Neural crest cell (in vitro differentiated cells): ENCODE measurements at places on chromosomes 3 and 15.
A peak's percentile ranks its signal among the peaks of the same experiment; 100 is the strongest.

DNA sequence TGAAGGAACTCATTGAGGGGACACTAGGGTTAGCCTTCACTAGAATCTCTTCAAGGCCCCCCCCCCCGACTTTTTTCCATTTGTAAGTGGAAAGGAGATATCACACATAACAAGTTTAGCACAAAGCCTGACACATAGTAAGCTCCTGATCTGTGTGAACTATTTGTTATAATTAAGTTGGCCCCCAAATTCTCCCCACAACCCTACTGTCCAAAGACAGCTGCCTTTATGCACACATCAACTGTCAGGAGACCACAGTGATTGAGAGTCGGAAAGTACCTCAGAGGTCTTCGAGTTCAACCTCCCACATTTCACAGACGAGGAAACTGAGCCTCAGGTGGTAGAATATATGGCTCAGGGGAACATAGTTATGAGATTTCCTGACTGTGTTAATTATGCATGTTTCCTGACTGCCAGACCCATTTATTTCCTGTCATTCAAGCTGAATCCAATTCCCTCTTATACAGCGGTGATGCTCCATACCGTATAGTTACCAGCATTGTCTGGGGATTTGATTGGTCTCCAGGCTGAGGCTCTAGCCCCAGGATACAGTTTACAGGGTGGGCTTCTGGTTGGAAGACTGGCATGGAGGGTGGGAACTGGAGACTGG lies 227.4 kb upstream of the CMC1 start:
- H3K27ac ChIP-seq = no peak overlapping the region
- peaks cover 4% of the 10 kb centered on the region for H3K36me3 ChIP-seq

DNA sequence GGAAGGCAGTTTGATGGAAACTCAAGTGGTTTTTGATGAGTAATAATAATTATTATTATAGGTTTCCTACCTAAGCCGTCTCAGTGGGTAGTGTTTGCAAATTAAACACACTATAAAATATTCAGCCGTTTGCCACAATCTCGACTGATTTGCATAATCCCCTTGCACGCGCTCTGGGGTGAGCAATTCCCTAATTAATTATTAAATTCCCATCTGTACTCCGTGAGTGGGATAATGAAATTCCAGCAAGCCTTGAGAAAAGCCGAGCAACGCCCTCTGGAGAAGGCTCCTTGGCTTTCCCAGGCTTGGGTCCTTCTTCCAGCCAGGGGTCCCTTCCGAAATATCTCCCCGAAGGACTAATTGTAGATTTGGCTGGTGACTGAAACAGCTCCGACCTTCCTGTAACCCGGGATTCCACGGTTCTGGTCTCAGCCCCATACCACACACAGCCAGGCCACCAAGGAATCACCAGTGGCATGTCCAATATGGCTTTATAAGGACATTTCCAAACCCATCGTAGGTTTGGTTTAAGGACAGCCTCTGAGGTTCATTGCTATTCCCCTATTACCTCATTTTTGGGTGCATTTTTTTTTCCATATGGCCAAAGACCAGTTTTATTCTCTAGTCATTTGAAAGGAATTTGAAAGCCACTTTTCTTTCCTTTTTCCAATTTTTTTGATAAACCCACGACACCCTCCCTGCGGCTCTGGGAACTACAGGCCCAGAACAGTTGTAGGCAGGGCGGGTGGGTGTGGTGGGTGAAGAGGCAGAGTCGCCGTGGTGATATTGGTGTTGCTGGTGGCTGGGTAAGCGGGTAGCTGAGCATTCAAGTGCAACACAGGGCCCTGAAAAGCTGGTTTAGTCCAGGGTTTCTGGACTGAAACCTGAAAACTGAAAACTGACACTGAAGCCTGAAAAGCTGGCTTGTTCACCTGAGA lies 33.2 kb upstream of the RGMA start:
- no peak for DNase-seq
- H3K4me1 ChIP-seq = peaks cover 11% of the 10 kb centered on the region
- no peak overlapping the region for H3K4me3 ChIP-seq
- no peaks in the 10 kb centered on the region for H3K27me3 ChIP-seq
- H3K27ac ChIP-seq = no peak overlapping the region

DNA sequence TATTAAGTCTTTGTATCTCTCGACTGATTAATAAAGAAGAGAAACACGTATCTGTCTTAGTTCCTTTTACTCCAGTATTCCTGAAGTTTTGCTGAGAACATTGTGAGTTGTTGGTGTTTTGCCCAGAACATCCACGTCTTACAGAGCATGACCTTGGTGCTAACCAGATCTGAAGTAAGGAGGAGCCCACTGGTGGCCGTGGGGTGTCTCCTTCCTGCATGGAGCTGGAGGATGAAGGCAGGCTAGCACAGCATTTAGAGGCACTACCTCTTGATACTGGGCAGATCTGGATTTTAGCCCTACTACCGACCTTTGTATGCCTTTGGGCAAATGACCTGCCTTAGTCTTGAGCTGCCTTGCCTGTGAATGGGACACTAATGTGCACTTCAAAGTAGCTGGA lies 28.9 kb upstream of the ESYT3 start:
- no peak overlapping the region for H3K27ac ChIP-seq
- H3K27me3 ChIP-seq = no peaks in the 10 kb centered on the region
- H3K4me1 ChIP-seq = no peaks in the 10 kb centered on the region
- peaks cover 16% of the 10 kb centered on the region for H3K36me3 ChIP-seq

DNA sequence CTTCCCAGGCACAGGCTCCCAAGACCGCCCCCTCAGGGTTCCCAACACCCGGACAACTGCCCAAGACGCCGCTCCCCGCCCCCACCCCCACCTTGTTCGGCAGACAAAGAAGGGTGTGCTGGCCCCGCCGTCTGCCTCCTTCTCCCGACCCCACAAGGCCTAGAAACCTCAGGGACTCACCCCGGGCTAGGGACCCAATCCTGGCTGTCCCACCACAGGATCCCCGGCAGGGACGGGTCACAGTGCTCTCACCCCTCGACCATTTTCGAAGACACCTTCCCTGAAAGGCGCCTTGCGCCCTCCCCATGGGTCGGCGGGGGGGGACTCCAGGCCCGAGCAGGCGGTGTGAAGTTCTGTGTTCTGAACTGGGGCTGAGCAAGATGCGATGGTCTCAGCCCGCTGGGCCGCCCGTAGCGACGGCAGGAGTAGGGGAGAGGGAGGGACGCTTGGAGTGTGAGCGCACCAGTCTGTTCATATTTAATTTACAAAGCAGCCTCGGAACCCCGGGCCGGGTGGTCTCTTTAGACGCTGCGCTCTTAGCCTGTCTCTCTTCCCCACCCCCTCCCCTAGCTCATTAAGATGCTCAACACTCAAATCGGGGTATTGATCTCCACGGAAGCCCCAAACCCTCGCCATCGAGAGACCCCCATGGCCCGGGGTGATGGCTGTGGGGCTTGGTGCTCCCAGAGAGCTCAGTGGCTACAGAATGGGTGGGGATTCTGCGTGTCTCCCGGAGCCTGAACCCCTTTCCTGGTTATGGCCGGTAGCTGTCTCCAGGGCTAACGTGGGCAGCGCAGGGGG lies 1.4 kb upstream of the ISLR2 start:
- DNase-seq = no peak
- H3K27ac ChIP-seq = no peak overlapping the region
- H3K27me3 ChIP-seq = peaks cover 83% of the 10 kb centered on the region
- peak overlapping the region; percentile 84 for H3K4me3 ChIP-seq

DNA sequence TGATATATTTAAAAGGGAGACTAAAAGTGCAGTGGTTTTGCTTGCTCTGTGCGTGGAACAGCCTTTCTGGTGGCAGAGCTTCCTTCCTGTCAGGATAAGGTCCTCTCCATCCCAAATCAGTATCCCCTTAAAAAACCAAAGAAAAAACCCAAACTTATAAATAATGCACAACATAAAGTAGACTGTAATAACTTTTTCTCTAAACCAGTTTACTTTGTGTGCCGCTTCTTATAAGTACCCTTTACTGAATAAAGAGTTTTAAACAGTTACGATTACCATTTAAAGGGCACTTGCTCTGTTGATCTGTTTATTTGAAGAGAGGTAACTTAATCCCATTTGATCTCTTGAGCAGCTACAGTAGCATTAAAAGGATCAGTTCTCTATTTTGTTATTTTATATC lies 2.5 kb downstream of the PIK3CA start:
- peak overlapping the region; percentile 58 for H3K4me3 ChIP-seq
- H3K27me3 ChIP-seq = no peaks in the 10 kb centered on the region
- H3K27ac ChIP-seq = no peak overlapping the region
- no peaks in the 10 kb centered on the region for H3K36me3 ChIP-seq
- peaks cover 21% of the 10 kb centered on the region for H3K4me1 ChIP-seq

DNA sequence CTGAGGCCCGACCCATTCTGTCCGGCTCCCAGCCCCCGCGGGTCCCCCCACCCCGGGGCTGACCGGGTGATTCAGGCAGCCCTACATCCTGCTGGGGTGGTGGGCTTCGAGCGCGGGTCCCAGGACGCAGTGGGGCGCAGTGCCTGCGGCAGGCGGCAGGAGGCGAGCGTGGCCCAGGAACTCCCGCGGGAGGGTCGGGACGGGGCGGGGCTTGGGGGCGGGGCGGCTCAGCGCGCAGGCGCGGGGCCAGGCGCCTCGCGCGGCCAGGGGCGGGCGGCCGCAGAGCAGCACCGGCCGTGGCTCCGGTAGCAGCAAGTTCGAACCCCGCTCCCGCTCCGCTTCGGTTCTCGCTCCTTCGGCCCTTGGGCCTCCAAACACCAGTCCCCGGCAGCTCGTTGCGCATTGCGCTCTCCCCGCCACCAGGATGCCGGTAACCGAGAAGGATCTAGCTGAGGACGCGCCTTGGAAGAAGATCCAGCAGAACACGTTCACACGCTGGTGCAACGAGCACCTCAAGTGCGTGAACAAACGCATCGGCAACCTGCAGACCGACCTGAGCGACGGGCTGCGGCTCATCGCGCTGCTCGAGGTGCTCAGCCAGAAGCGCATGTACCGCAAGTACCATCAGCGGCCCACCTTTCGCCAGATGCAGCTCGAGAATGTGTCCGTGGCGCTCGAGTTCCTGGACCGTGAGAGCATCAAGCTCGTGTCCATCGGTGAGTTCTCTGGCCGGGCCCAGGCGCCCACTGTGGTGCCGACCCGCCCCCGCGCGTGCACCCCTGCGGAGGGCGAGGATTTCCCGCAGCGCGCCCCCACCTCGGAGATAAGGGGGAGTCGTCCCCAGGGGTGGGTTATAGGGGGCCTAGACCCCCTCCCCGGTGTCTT lies at the start of gene FLNB:
Gene FLNB (plus strand): TSS at position 282 of the 885 bp plus-strand sequence. CDS start 143 bp downstream, at position 425.
- H3K36me3 ChIP-seq = no peaks in the 10 kb centered on the region
- H3K27me3 ChIP-seq = peaks cover 3% of the 10 kb centered on the region
- peak; percentile 81 for DNase-seq
- peaks cover 12% of the 10 kb centered on the region for H3K4me1 ChIP-seq

GRCh38 chr15:100725121-100726069 lies 123.0 kb downstream of the ASB7 start:
- no peak for DNase-seq
- peaks cover 12% of the 10 kb centered on the region for H3K4me1 ChIP-seq
- no peak overlapping the region for H3K27ac ChIP-seq
- no peaks in the 10 kb centered on the region for H3K36me3 ChIP-seq

- no peak for DNase-seq
- no peaks in the 10 kb centered on the region for H3K36me3 ChIP-seq
- peaks cover 15% of the 10 kb centered on the region for H3K4me1 ChIP-seq
- H3K27ac ChIP-seq = peak overlapping the region; percentile 98
- no peaks in the 10 kb centered on the region for H3K27me3 ChIP-seq
These were observed 829 bp downstream of the RNF7 start for GRCh38 chr3:141738891-141739363.

GRCh38 chr3:143124601-143125520 lies 5.3 kb downstream of the CHST2 start:
- DNase-seq = no peak
- no peak overlapping the region for H3K4me3 ChIP-seq
- no peaks in the 10 kb centered on the region for H3K4me1 ChIP-seq
- no peaks in the 10 kb centered on the region for H3K36me3 ChIP-seq
- no peak overlapping the region for H3K27ac ChIP-seq

DNA sequence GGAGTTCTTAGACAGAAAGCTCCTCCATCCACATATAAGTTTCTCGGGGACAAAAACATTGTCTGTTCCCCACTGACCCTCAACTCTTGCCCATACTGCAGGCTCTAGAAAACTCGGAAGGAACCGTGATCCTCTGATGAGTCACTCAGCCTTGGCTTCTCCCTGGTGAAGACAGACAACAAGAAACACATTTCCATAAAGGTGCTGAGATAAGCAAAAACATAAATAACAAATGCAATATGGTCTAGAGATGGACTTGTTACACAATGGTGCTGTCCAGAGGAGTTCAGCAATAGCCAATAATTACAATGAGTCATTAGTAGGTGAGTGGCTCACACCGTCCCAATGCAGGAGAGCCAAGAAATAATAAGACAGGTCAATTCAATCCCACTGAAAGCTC lies 43.7 kb downstream of the MAGI1 start:
- no peak for DNase-seq
- no peaks in the 10 kb centered on the region for H3K4me1 ChIP-seq
- H3K27ac ChIP-seq = no peak overlapping the region
- H3K27me3 ChIP-seq = no peaks in the 10 kb centered on the region

DNA sequence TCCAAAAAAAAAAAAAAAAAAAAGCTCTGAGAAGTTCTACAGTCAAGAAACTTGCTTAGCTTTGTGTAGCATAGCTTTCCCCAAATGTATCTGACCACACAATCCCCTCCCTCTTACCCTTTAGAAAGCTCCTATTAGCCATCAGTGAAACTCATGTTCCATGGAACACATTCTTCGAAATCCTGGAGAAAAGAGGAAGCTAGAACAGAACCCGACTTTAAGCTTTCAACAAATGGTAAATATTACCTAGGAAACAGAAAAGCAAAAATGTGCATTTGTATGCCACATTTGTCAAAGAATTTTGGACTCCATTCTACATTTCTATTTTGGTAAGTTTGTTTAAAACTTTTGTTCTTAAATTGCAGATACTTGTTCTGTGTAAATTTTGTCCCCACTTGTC lies 17.4 kb upstream of the CRTC3 start:
- no peak for DNase-seq
- H3K27ac ChIP-seq = no peak overlapping the region
- H3K36me3 ChIP-seq = no peaks in the 10 kb centered on the region
- no peaks in the 10 kb centered on the region for H3K27me3 ChIP-seq
- H3K4me3 ChIP-seq = no peak overlapping the region
- H3K4me1 ChIP-seq = no peaks in the 10 kb centered on the region

GRCh38 chr3:153980252-153980590 lies 141.0 kb upstream of the ARHGEF26 start:
- H3K4me1 ChIP-seq = peaks cover 17% of the 10 kb centered on the region
- peaks cover 6% of the 10 kb centered on the region for H3K36me3 ChIP-seq
- H3K27ac ChIP-seq = no peak overlapping the region
- no peaks in the 10 kb centered on the region for H3K27me3 ChIP-seq
- no peak overlapping the region for H3K4me3 ChIP-seq

- DNase-seq = no peak
- no peak overlapping the region for H3K4me3 ChIP-seq
- no peaks in the 10 kb centered on the region for H3K36me3 ChIP-seq
- H3K27ac ChIP-seq = no peak overlapping the region
- H3K27me3 ChIP-seq = peaks cover 71% of the 10 kb centered on the region
These were observed 4.8 kb upstream of the PLCB2 start for GRCh38 chr15:40312370-40313158.

GRCh38 chr15:92159906-92160841 lies 233.5 kb upstream of the ST8SIA2 start:
- H3K27ac ChIP-seq = no peak overlapping the region
- DNase-seq = no peak
- no peaks in the 10 kb centered on the region for H3K36me3 ChIP-seq
- no peak overlapping the region for H3K4me3 ChIP-seq
- peaks cover 23% of the 10 kb centered on the region for H3K4me1 ChIP-seq
- peaks cover 5% of the 10 kb centered on the region for H3K27me3 ChIP-seq

- H3K27me3 ChIP-seq = peaks cover 89% of the 10 kb centered on the region
- H3K27ac ChIP-seq = no peak within 1 kb of the TSS
- peaks cover 37% of the 10 kb centered on the region for H3K4me1 ChIP-seq
- peak within 1 kb of the TSS; percentile 77 for H3K4me3 ChIP-seq
- H3K36me3 ChIP-seq = no peaks in the 10 kb centered on the region
- peak; percentile 57 for DNase-seq
These were observed at the start of gene ISL2 for GRCh38 chr15:76336254-76337058. TSS of gene ISL2 (plus strand) at chr15:76336773. CDS start at chr15:76336884, 111 bp downstream.
